ENCODE measurements at places on chromosomes 3 and 15.

- no peak for DNase-seq
Measured at GRCh38 chr15:40088929-40089755, 19.5 kb downstream of the BMF start.

- no peak for DNase-seq
Measured at GRCh38 chr15:28933710-28934445, 48.1 kb downstream of the APBA2 start.

DNA sequence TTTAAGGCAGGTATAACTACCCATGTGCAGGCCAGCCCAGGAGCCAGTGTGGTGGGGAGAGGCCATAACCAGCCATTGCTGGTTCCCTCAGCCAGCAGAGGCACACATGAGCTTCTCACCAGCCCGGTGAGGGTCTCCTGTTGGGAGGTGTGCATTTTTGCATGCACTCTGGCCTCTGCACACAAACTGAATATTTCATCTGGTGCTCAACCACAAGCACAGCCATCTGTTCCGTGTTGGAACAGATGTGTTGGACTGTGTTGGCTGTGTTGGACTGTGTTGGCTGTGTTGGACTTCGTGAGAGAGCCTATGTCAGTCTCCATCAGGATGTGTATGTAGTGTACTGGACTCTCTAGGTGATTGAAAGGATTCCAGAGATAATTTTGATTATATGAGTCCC lies 67.2 kb downstream of the RPL39L start:
- DNase-seq: no peak

DNA sequence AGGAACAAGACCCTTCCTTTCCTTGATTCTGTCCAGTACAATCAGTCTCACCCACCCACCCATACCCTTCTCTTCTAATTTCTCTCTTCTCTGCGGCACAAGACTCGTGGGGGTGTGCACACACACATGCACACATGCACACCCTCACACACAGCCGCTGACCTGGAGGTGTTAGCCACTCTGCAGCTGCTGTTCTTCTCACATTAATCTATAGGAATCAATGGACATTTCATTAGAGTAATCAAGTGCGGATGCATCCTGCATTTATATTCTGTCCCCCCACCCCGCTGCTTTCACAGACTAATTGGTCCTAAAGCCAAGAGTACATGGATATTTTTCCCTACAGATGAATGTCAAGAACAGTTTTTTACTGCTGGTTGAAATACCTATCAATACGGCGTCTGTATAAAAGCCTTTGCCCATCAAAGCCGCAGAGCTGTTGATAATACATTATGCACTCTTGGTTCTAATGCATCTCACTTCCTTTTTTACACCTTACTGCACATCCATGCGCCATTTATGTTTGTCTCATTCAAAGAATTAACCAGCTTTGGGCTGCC lies 186.5 kb upstream of the ONECUT1 start:
- DNase-seq: no peak

DNA sequence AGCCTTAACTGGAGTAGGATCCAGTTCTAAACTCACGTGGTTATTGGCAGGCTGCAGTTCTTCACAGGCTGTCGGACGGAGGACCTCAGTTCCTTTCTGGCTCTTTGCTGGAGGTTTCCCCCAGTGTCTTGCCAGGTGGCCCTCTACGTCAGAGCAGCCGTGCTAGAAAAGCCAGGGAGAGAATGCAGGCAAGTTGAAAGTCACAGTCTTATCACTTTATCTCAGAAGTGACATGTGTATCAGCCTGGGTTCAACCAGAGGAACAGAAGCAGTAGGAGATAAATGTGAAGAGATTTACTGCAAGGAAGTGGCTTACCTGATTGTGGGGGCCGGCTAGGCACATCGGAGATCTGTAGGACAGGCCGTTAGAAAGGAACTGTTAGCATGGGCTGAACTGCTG lies 125.3 kb upstream of the BNIP2 start:
- no peak for DNase-seq

- DNase-seq: no peak
Measured at GRCh38 chr3:155667988-155668387, 76.9 kb downstream of the PLCH1 start.

- no peak for DNase-seq
Measured at GRCh38 chr3:106631373-106632108, 745.7 kb upstream of the CCDC54 start.

GRCh38 chr3:177804032-177804431 lies 606.8 kb upstream of the TBL1XR1 start:
- no peak for DNase-seq

GRCh38 chr3:155581579-155581978 lies 163.3 kb downstream of the PLCH1 start:
- no peak for DNase-seq

DNA sequence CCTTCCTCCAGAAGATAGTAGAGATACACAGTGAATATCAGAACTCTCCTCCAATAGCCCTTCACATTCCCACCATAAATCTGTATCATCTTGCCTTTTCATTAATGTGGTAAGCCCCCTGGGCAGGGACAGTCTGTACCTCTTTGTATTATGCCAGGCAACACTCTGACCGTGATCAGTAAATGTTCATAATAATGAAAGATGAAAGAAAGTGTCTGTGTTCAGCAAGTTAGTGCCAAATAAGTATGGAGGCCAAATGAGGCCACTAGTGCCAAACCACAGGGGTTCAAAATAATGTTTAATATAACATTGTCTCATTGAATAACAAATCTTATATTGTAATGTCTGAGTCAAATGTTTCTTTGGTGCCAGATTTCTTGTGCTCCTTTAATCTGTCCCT lies 104.3 kb downstream of the CMSS1 start:
- DNase-seq: no peak

- DNase-seq: no peak
Measured at GRCh38 chr3:183296944-183297343, 43.9 kb downstream of the B3GNT5 start.

DNA sequence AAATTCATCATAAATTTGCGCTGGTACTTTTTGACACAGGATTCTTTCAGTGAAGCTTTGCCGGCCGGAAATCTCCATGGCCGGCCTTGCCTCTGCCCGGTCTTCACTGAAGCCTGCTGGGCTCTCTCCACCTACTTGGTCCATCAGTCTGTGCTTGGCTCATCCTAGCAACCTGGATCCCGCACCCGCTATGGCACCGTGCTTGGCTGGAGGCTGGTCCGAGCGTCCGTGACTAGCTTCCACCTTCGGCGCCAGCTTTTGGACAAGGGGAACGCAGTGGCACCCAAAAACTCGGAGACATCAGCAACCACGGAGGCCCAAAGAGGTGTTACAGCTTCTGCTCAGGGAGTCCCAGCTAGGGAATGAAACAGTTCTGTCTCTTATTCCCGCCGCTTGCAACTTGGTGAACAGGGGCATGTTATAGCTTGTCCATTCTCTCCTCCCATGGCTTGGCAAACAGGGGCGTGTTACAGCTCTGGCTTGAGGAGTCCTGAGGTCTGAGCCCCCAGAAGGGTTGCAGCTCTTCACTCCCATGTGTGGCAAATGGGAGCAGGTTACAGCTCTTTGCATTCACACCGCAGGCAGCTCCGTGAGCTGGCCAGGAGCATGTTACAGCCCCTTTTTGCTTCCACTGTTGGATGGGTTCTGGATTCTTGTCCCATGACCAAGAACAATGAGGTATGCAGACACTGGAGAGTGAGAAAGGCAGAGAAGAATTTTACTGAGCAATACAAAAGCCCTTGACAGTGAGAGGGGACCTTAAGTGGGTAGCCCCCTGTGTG lies 204.2 kb downstream of the DIPK2A start:
- no peak for DNase-seq

DNA sequence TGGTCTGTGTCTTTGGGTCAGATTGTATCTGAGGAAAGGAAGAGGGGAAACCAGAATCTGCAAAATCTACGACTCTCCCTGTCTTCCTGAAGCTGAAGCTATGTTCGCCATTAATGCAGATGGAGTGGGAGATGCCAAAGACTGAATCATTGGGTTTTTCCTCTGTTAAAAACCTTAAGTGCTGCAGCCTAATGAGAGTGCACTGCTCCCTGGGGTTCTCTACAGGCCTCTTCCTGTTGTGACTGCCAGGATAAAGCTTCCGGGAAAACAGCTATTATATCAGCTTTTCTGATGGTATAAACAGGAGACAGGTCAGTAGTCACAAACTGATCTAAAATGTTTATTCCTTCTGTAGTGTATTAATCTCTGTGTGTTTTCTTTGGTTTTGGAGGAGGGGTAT lies 24.0 kb downstream of the RMDN3 start:
- DNase-seq: no peak

- DNase-seq: no peak
Measured at GRCh38 chr3:34107669-34108068, 309.2 kb downstream of the PDCD6IP start.

DNA sequence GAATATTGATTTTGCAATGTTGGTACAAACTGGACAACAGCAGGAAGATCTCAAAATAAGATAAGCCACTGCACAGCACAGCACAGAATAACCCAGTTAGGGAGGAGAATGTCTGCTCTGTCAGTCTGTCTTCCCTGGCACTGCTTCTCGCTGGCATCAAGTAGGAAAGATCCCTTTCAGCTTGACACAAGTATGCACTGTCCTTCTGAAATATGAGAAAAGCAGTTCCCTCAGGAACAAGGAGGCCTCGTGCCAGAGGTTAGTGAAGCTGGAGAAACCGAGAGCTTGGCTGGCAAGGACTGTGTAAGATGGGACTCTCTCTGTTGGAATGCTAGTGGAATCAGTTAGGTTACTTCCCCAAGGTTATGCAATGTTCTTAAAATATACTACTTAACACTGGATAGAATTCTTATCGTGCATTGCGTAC lies 59.1 kb downstream of the FMN1 start:
- no peak for DNase-seq

All from RKO (cell line).